ENCODE measurements at places on chromosomes 4 and X. TPM values are rescaled to one million over a fixed set of nuclear protein-coding genes. Genes with fewer than 3 reads are reported as not detected.

HTT-AS gene
- total RNA-seq = not detected

TMSB15C gene
- 3.2 TPM for total RNA-seq

MAML3 gene
- 1.9 TPM for total RNA-seq

H2BW2 gene
- total RNA-seq = not detected

HDAC6 gene
- total RNA-seq = 42.2 TPM

TMPRSS11E gene
- total RNA-seq = not detected

DRD5 gene
- total RNA-seq = not detected

SYTL4 gene
- total RNA-seq = 5.9 TPM

HPGD gene
- 0.80 TPM for total RNA-seq
